ENCODE measurements at places on chromosomes 2 and 18. TPM values are rescaled to one million over a fixed set of nuclear protein-coding genes. Genes with fewer than 3 reads are reported as not detected.

Gene PROM2
- total RNA-seq = 0.28 TPM

Gene RAB11FIP5
- total RNA-seq = 17.6 TPM

Gene CLIP4
- 94.0 TPM for total RNA-seq

Gene CCDC178
- total RNA-seq = 0.28 TPM

Gene LIMS3
- 5.2 TPM for total RNA-seq

Gene ANKRD36
- 19.5 TPM for total RNA-seq

Gene SCN1A
- total RNA-seq = 0.28 TPM

Gene POMC
- total RNA-seq = 0.57 TPM

Gene CNGA3
- not detected for total RNA-seq

Gene PCARE
- total RNA-seq = not detected

Gene CACNB4
- 1.1 TPM for total RNA-seq

Gene PROKR1
- total RNA-seq = not detected

Gene ASAP2
- 15.1 TPM for total RNA-seq

Gene ERMN
- not detected for total RNA-seq

Data from smooth muscle cell of bladder (primary cell).